Esophagus muscularis mucosa (tissue), 4 donors: ENCODE measurements at places on chromosomes 13 and 19. TPM values are rescaled to one million over a fixed set of nuclear protein-coding genes. Genes with fewer than 3 reads are reported as not detected.

ZNF442 gene
- total RNA-seq, result 3.3 TPM

TICAM1 gene
- total RNA-seq, result 8.0 TPM

IGFL1 gene
- total RNA-seq, result not detected

SHFL gene
- total RNA-seq, result 34.9 TPM

DNA sequence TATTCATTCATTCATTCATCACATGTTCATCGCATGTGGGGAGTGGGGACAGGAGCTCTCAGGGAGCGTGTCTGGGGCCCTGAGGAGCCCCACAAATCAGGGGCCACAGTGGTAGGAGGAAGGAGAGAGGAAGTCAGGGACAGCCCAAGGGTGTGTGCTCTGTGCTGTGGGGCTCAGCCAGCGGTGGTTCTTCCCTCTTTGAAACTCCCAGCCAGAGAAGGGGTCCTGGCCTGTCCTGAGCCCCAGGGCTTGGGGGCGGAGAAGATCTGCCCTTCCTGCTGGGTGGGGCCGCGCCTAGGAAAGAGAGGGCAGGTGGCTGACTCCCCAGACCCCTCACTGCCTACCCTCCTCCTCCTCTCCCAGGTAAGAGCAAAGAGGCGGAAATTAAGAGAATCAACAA lies 14.6 kb downstream of the AP2A1 start:
- DNase-seq, result no peak

DNA sequence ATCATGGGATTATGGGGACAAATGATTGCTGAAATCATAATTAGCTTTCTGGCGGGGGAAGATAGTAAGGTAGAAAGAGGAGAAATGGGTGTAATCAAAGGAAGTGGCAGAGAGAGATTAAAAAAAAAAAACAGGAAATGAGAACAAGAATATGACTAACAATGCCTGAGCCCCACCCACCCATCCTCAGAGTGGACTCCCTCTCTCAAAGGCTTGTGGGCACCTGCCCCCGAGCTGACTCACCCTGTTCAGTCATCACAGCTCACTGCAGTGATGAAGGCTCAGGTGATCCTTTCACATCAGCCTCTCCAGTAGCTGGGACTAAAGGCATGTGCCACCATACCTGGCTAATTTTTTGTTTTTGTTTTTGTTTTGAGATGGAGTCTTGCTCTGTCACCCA lies 26.4 kb upstream of the TPT1 start:
- DNase-seq, result no peak

DNA sequence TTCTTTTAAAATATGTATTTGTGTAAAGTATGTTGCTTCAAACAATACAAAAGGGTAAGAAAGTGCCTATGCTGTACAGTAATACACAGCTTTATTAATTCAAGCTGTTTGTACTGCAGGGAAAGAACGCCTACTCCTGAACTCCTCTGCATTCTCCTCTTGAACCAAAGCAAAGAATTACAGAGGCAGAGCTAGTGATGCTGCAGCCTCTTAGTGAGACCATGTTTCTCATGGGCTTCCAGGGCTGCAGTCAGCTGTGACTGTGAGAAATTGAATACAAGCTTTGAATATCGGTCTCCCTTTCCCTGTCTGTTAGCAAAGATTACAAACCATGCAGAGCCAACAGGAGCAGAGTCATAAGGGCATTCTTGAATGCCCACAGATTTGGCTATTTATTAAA lies 248.5 kb downstream of the SLITRK1 start:
- no peak for DNase-seq
